GM12865 (cell line): ENCODE measurements at places on chromosomes 7 and 10.

- DNase-seq: peak; percentile 5
Observed at GRCh38 chr7:84025332-84025927, 169.2 kb downstream of the SEMA3A start.

- DNase-seq: no peak
Observed at GRCh38 chr7:158325530-158326381, 261.9 kb downstream of the PTPRN2 start.

GRCh38 chr10:77121829-77122228, 515.8 kb downstream of the KCNMA1 start:
- DNase-seq: no peak

- no peak for DNase-seq
Observed at GRCh38 chr10:132497063-132497680, 40.4 kb upstream of the INPP5A start.

- DNase-seq: no peak
Observed at GRCh38 chr7:102072003-102072402, 214.7 kb upstream of the SH2B2 start.

- peak; percentile 41 for DNase-seq
Observed at GRCh38 chr7:37826825-37827224, 21.6 kb upstream of the NME8 start.

DNA sequence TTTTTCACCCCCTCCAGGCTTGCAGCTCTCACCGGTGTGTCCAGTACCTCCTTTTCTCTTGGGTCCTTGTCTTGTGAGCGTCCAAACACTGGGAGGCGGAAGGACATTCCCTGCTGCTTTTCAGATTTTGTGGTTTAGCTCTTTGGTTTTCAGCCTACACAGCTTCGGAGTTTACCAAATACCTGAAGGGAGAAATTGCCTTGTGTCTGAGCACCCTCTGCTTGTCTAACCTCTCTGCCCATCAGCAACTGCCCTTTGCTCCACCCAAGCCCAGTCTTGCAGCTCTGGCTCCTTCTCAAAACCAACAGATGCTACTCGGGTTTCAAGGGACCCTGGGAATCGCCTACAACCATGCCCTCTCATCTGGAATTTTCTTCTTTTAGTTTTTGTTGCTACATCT, 519.1 kb upstream of the IGFBP3 start:
- no peak for DNase-seq

DNA sequence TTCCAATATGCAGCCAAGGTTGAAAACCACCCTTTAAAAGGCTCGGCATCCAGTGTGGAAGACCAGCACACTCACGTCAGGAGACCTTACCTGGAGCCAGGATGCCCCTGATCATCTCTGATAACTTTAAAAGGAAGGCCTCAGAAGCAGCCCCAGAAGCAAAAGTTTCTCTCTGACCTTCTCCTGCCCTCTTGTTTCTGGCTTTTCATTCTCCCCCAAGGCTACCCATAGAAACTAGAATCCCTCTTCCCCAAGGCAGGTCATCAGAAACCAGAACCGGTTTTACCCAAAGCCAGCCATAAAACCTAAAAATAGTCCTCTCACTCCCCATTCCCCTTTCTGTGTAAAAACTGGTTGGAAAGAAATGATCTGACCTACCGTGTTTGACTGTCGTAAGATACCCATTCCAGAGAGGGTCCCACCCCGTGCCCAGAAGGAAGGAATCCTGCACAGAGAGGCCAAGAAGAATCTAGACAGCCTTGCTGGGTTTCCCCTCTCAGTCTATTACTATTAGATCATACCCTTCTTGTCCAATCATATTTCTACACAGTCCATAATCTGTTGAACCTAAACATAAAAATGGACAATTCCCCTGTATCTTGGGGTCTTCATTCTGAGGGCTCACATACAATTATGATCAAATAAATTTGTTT, 17.5 kb upstream of the TSPAN14 start:
- no peak for DNase-seq

GRCh38 chr7:28983396-28984190, 25.5 kb upstream of the TRIL start:
- DNase-seq: no peak

GRCh38 chr7:14765731-14766130, 136.8 kb downstream of the DGKB start:
- DNase-seq: no peak

- DNase-seq: no peak
Observed at GRCh38 chr7:126699707-126700106, 553.0 kb downstream of the GRM8 start.

- no peak for DNase-seq
Observed at GRCh38 chr10:3761904-3762303, 23.1 kb downstream of the KLF6 start.

GRCh38 chr10:49058463-49059255, 56.7 kb downstream of the VSTM4 start:
- DNase-seq: no peak

DNA sequence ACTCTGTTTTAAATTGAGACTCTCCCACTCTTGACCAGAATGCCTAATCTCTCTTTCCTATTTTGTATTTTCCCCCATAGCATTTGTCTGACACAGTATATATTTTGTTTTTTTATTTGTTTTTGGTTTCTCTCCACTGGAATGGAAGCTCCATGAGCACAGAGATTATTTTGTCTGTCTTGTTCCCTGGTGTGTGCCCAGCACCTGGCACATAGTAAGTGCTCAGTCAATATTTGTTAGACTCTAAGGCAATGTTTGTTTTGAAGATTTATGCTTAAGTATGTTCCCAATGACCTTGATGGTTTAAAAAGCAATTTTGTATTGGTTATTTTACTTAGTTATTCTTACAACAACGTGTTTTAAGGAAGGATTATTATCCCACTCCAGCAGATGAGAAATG, 201.8 kb downstream of the DYNC1I1 start:
- DNase-seq: no peak

- DNase-seq: no peak
Observed at GRCh38 chr10:89646889-89647657, 2.0 kb upstream of the PANK1 start.

GRCh38 chr7:85286446-85286845, 99.6 kb upstream of the SEMA3D start:
- DNase-seq: no peak

GRCh38 chr10:109982812-109983211, 25.0 kb upstream of the ADD3 start:
- no peak for DNase-seq

DNA sequence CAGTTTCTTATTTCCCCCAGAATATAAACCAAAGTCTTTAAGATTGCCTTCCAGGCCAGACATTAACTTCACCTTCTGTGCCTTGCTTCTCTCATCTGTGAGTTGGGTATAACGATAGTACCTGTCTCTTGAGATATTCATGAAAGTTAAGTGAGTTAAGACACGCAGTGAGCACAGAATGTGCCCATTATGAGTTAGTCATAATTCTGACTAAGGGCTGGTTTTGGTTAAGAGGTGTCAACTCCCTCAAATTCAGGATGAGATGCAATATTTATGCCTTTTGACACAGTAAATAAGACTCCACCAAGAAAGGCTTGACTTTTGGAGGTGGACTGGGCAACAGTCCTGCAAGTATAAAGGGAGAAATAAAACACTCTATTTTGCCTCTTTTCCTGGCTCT, 528.7 kb upstream of the IGFBP3 start:
- DNase-seq: no peak

DNA sequence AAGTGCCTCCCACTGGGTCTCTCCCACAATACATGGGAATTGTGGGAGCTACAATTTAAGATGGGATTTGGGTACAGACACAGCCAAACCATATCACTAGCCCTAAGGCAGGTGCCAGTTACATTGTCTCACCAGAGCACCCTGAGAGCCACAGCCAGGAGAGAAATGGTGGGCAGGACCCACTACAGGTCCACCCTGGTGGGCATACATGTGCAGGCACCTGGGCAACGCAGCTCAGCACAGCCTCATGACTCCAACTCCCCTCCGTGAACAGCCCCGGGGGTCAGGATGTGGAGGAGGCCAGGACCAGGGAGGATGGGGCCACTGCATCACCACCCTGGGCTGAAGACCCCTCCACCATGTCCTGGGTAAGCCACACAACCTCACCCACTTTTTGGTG, 205.7 kb downstream of the PTPRN2 start:
- no peak for DNase-seq

DNA sequence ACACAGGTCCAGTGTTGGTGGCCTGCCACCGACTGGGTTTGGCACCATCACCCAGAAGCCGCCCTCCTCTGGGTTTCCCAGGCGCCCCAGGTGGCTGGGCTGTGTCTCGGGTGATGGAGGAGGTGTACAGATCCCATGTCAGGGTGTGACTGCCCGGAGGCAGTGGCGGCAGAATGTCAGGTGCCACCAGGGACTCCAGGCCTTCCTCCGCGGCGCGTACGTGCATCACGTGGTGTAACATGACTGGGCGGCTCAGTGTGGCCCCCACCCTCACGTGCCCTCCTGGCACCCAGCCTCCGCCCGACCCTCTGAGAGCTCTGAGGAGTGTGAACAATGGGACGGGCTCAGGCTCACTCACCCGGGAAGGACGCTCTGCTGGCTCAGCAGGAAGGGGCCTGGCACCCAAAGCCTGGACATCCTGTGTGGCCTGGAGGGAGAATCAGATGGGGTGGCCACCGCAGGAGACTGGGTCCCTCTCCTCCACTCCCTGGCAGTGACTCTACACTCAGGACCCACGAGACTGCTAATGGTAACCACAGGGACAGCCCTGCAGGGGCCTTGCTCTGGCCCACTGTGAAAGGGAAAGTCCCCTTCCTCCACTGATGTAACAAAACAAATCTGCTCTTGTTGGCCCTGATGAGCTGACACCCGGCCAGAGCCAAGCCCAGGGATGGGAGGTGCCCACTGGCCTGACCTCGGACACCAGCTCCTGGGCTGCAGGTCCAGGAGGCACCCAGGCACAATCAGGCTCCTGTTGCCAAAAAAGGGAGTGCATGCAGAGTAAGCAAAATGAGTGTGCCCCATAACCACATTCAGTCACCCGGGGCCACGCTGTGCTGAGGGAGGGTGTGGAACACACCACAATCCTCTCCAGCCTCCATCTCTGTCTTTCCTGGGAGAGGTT, 164.8 kb downstream of the PRKAG2 start:
- DNase-seq: no peak

DNA sequence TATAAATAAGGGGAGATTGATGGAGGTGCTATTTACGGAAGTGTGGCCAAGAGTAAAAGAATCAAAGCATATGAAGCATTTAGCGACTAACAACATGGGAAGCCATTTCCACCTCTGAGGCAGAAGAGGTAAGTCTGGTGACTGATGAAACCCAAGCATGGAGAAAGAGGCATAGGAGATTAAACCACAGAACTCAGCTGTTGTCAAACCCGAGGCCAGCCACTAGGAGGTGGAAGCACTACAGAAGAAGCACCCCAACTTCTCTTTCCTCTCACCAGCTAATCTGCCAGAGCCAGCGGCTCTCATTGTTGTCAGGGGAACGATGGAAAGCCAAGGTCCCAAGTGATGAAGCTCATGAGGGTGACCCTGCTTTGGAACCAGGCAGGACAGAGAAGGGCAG, 19.6 kb upstream of the CNTNAP2 start:
- no peak for DNase-seq

- no peak for DNase-seq
Observed at GRCh38 chr10:92750791-92751533, 61.2 kb downstream of the HHEX start.

GRCh38 chr7:129188892-129189660, 643 bp downstream of the SMO start:
- no peak for DNase-seq

- no peak for DNase-seq
Observed at GRCh38 chr10:92478536-92478935, 95.4 kb downstream of the IDE start.

DNA sequence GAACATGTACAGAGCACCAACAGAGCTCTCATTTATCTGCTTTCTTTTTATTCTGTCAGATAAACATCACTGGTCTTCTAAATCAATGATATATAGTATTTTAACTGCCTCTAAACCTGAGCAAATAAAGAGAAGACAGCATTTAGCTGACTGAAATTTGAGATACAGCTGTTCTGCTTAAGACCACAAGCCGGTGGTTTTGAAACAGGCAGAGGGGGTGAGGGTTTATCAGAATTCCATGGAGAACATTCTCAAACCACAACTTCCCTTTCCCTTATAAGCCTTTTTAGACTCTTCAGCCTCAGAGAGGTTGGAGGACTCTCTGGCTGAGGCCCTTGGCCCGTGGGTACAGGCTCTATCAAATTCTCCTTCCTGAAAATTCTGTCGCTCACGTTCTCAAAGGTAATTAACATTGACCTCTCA, 87.4 kb upstream of the RSU1 start:
- DNase-seq: no peak

- DNase-seq: no peak
Observed at GRCh38 chr10:97481071-97481470, 17.2 kb downstream of the MMS19 start.

GRCh38 chr7:3117488-3118231, 74.0 kb upstream of the CARD11 start:
- DNase-seq: no peak

DNA sequence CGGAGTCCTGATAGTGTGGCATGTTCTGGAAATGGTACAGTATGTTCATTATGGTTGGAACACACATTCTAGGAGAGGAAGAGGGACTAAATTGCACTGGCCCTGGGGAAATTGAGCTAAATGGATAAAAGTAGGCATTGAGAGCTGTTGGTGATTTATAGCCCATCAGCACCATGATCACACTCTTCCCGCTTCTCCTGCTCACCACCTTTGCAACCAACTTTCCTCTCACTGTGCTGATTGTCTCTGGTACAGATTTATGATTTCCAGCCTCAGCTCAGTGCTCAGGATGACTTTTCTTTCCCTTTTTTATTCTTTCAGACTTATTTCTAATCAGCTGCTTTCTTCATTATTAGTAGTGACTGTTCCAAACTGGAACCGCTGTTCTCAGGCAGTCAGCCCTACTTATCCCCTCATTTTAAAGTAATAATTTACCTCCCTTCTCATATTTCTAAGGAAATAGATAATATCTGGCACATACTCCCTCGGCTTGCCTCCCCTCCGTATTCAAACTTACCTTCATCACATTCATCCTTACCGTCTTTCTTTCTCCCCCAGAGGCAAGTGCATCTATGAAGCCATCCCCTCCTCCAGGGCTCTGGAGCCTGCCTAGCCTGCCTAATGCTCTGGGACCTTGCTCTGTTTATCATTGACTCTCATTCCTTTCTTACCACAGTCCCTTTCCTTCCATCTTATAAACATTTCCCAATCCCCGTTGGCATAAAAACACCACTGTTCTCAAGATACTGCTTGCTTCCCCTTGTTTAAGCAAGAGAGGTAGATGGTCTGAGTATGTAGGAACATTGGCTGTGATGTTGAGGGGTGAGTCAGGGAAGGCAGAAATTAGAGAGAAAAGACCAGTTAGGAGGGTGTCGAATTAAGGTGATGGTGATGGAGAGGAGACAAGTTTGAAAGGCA, 51.6 kb upstream of the RPA3 start:
- no peak for DNase-seq

- no peak for DNase-seq
Observed at GRCh38 chr7:5629941-5630340, 151.5 kb downstream of the RNF216 start.

GRCh38 chr7:32616625-32617024, 121.3 kb downstream of the AVL9 start:
- DNase-seq: no peak

DNA sequence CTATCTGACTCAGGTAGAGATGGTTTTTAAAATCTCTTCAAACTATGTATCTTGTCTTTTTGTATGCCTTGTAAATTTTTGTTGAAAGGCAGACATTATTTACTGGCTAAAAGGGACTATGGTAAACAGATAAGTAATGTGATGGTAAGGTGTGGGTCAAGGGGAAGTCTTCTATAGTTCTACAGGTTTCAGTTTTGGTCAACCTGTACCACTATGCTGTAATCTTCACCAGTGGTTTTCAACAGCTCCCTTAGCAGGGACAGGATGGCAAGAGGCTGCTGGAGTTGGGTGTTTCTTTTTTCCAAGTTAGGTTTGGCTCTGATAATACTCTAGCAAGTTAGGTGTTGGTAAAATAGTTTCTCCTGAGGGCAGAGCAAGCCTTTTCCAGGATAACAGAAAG, 32.7 kb upstream of the FZD8 start:
- no peak for DNase-seq
